NAMALWA (cell line): ENCODE measurements at places on chromosomes 5 and 9.

GRCh38 chr9:2718001-2718697 lies 839 bp downstream of the KCNV2 start:
- no peak for DNase-seq

GRCh38 chr9:76662476-76663281 lies 101.6 kb upstream of the PCA3 start:
- no peak for DNase-seq

DNA sequence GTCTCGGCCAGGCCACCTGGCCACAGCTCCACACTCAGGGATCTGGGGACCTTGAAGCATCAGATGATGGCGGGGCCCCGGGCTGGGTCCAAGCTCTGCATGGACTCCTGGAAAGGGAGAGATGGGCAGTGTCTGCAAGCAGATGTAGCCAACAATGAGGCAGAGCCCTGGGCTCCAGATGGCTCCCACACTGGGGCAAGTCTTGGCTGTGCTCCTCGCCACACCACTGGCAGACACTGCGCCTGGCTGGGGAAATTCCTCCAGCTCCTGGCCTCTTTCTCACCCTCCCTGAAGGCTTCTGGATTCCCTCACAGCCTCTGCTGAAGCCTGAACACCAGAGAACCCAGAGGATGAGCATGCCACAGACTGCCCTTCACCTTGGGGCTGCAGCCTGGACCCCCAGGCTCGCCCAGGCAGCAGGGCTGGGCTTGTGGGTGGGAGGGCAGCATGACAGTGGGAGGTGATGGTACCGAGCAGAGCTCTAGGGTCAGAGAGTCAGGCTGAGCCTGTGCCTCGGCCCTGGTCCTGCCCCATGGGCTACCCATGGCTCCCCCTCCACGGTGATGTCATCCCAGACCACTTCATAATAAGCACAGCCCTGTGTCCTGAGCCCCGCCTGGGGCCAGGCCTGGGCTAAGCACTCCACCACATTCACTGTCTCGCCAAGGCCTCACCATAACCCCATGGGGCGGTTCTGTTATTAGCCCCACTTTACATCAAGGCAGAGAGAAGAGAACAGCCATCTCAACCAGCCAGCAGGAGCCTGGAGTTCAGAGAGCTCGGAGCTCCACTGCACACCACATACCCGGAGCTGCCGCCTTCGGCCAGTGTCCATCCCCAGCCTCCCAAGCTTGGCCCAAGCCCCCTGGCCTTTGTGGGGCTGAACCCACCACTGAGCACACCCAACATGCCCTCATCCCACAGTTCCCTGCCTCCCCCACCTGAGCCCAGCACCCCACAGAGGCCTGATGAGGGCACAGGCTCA lies 62.2 kb upstream of the ADAMTS2 start:
- DNase-seq: no peak

- DNase-seq: no peak
Observed at GRCh38 chr5:136729901-136730355, 364.6 kb upstream of the TRPC7 start.

GRCh38 chr5:126919566-126919965 lies 110.8 kb downstream of the MARCHF3 start:
- no peak for DNase-seq

DNA sequence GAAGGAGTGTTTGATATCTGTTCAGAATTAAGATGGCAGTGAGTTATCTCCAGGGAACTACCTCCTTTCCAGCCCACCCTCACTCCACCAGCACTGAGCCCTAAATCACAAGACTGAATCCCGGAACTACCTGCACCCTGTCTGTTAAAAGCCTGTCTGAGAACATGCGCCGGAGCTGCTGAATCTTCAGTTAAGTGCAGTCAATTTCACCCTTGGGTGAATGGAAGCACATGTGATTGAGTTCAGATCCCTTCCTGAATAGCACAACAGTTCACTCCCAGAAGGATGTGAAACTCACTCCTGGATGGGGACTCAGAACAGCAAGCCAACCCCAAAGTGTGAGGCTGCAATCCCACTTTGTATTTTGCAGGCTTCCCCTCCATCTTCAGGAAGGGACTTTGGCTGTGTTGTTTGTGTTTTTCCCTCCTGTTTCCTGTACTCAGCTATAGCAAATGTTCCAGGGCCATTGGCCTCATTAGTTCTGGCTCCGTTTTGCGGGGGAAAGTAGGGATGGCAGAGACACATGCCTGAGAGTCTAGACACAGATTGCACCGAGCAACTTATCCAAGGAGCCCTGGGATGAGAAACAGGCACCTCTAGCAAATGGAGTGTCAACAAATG lies 43.4 kb downstream of the DPYSL3 start:
- no peak for DNase-seq

- no peak for DNase-seq
Observed at GRCh38 chr9:15355669-15356068, 48.7 kb upstream of the TTC39B start.

DNA sequence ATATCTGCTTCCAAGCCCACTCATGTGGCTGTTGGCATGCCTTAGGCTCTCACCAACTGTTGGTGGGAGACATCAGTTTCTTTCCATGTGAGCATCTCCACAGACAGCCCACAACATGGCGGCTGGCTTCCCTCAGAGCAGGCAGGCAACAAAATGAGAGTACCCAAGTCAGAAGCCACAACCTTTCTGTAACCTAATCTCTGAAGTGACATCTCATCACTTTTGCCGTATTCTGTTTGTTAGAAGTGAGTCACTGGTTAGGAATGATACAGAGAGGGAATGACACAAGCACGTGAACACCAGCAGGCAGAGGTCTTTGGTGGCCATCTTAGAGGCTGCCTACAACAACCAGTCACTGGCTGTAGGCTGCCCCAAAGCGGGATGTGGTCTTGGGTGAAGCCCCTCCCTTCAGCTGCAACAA lies 88.6 kb upstream of the RASGRF2 start:
- DNase-seq: no peak

- no peak for DNase-seq
Observed at GRCh38 chr9:573691-574410, 267.6 kb upstream of the DMRT1 start.

DNA sequence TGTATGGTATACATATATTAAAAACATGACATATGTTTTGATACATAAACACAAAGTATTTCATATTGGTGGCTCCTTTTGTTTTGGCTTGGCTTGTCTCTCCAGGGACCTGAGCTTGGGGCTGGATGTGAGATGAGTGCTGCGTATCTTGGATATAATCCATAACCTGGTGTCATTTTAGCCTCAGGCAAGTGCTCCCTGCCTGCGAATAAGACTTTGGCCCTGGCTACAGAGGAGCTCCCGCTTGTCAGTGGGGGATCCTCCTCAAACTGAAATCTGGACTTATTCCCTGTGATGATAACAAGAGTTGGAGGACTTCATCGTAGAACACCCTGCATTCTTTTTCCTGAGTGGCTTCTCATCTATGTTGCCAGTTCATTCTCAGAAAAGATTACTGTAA lies 341.7 kb upstream of the CLINT1 start:
- no peak for DNase-seq

DNA sequence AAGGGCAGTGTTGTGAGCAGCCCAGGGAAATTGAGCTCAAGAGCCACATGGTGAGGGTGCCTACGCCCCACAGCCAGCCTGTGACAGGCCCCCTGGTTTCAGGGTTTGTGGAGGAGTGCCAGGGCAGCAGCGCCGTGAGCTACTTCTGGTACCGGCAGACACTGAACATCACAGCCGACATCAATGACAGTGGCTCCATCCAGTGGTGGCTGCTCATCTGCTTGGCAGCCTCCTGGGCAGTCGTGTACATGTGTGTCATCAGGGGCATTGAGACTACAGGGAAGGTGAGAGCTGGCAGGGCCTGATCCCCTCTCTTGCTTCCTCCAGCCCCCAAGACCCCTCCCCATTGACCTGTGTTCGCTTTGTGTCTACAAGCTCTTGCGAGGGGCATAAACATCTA lies 10.2 kb downstream of the SLC6A18 start:
- peak; percentile 57 for DNase-seq

GRCh38 chr5:56050551-56051255 lies 55.9 kb upstream of the IL6ST start:
- no peak for DNase-seq

DNA sequence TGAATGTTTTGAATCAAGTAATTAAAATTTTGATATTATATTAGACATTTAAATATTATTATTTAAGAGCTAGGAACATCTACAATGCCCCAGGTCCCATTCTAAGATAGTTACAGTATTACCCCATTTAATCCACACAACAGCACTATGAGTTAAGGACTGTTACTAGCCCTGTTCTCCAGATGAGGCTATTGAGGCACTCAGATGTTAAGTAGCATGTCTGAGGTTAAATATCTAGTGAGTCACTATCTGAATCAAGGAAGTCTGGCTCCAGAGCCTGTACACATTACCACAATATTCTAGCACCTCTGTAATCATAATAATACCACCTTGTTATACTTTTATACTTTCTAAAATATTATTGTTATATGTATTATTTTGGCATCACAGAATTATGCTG lies 304.6 kb downstream of the PDE4D start:
- no peak for DNase-seq

- DNase-seq: no peak
Observed at GRCh38 chr5:15008921-15009320, 137.3 kb upstream of the ANKH start.

GRCh38 chr5:84202136-84202535 lies 182.5 kb downstream of the EDIL3 start:
- DNase-seq: no peak

DNA sequence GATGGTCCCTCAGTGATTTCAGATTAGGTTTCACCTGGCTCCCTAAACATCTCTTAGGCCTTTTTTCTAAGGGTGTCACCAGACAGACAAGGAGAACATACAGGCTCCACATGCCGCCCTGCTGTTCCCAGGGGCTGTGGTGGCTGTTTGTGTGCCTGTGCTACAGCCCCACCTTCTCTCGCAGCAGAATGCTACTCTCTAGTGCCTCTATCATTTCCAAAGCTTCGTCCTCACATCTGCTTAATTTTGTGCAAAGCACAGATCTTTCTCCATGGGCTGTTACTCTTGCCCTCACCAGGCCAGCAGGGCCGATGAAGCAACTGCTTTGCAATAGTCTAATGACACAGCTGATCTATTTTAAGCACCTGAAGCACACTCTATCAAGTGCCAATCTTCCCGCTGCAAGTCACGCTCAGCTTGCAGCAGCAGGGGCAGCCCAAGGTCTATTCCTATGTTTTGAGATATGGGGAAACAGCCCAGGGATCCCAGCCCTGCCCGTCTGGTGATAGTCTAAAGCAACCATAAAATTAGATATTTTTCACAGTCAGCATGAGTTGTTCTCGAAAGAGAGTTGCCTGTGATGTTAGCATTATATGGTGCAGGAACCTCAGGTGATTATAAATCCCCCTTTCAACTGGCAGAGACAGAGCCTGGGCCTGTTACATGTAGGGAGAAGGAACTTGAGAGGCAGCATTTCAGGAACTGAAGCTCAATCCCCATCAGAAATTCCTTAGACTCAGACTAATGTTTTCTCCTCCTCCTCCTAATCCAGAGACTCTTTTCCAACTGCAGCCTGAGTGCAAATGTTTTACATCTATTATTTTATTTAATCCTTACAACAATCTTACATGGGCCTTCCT lies 12.7 kb downstream of the ABLIM3 start:
- no peak for DNase-seq

- DNase-seq: no peak
Observed at GRCh38 chr9:1591310-1591709, 423.8 kb upstream of the SMARCA2 start.

- DNase-seq: no peak
Observed at GRCh38 chr5:152092580-152092979, 167.9 kb upstream of the GLRA1 start.

GRCh38 chr5:154331924-154332323 lies 113.9 kb upstream of the SAP30L start:
- DNase-seq: no peak

DNA sequence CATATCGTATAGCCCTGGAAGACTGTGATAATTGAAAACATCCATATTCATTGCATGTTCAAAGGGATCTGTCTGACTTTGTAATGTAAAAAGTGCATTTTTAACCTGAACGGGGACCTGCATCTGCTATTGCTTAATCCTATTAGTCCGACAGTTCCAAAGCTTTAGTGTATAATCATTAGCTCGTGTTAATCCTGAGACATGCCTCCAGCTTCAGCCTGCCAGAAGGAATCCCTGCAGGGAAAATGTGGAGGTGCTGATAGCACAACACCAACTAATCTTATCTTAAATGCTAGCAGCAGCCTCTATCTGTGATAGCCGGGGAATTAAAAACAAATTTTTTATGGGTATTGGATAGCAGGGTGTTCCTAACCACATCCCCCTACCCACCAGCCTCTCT lies 495.2 kb downstream of the TLE4 start:
- no peak for DNase-seq

GRCh38 chr5:108911055-108911454 lies 163.4 kb downstream of the FER start:
- DNase-seq: peak; percentile 78

DNA sequence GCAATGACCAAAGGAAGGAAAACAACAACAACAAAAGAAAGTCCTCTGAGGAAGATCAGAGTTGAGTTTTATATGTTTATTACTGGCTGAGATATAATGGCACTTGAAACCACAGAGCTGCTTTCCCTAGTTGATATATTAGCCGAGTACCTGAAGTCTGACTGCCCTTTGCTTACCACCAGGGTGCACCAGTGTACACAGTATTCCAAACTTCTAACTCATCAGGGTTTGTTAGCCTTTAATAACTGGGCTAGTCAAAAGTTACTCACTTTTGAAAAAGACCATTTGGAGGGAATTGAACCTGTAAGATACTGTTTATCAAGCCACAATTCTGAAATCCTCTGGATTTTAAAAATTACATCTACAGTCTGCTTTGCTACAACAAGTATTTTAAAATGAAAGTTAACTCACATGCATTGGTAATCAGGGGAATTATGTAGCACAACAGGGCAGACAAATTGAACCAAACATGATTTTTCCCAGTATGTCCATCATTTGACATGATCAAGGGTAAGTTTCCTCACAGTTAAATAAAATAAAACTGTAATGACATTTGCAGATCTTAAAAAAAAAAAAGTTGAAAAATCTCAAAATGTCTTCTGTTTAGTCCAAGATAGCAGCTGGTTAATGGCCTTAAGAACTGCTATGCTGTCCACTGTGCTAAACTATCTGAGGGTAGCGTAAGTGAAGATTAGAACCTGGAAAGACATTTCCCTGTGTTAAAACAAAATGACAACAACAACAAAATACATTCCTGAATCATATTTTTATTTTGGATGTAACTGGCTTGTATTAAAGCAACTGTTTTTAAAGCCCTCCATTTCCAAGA lies 57.3 kb upstream of the C6 start:
- DNase-seq: peak; percentile 61

- DNase-seq: no peak
Observed at GRCh38 chr9:1055166-1055565, 5.0 kb downstream of the DMRT2 start.

DNA sequence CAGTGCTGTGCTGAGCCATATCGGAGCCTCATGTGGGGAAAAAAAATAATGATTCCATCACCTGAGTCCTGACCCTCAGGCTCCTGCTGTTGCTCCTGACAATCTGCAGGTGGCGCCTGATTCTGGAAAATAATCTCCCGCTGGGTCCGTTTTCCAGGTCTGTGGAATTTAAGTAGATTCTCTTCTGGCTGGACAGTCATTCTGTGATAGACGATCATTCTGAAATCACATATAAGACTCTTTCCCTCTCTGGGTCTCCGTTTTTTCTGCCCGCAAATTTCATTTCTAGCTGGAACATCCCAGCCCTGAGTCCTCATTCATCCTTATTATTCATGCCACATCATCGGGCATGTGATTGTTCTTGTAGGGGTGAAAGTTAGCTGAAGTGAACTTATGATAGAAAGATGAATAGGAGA lies 22.1 kb upstream of the STXBP1 start:
- peak; percentile 37 for DNase-seq
